Activated CD4-positive, alpha-beta memory T cell treated with anti-CD3 and anti-CD28 coated beads for 36 hours (primary cell): ENCODE measurements at places on chromosomes 1 and 21. TPM values are rescaled to one million over a fixed set of nuclear protein-coding genes. Genes with fewer than 3 reads are reported as not detected.

DNA sequence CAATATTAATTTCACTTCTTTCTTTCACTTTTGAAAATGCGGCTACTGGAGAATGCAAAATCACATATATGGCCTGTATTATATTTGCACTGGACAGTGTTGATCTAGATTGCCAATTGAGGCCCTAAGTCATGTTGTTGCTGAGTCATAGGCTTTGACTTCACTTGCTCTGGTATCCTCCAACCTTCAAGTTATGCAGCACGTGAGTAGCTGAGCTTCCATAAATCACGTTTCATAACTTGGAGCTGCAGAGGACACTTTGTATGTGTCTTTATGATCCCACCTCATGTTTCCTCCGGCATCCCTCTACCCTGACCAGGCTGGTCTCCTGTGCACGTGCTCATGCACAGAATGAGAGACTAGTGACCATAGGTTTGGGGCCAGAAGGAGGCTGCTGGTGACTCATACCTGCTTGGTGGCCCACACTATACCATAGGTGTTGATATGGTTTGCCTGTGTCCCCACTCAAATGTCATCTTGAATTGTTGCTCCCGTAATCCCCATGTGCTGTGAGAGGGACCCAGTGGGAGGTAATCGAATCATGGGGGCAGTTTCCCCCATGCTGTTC lies 103.0 kb upstream of the TSPAN2 start:
- no peak overlapping the region for H3K27ac ChIP-seq
- DNase-seq = no peak
- H3K36me3 ChIP-seq = no peaks in the 10 kb centered on the region
- no peak overlapping the region for H3K4me3 ChIP-seq
- no peaks in the 10 kb centered on the region for H3K4me1 ChIP-seq

GRCh38 chr21:26597981-26598380 lies 24.9 kb upstream of the CYYR1 start:
- no peak overlapping the region for H3K4me3 ChIP-seq
- H3K27ac ChIP-seq = no peak overlapping the region
- no peaks in the 10 kb centered on the region for H3K27me3 ChIP-seq
- H3K36me3 ChIP-seq = no peaks in the 10 kb centered on the region
- no peak for DNase-seq

DNA sequence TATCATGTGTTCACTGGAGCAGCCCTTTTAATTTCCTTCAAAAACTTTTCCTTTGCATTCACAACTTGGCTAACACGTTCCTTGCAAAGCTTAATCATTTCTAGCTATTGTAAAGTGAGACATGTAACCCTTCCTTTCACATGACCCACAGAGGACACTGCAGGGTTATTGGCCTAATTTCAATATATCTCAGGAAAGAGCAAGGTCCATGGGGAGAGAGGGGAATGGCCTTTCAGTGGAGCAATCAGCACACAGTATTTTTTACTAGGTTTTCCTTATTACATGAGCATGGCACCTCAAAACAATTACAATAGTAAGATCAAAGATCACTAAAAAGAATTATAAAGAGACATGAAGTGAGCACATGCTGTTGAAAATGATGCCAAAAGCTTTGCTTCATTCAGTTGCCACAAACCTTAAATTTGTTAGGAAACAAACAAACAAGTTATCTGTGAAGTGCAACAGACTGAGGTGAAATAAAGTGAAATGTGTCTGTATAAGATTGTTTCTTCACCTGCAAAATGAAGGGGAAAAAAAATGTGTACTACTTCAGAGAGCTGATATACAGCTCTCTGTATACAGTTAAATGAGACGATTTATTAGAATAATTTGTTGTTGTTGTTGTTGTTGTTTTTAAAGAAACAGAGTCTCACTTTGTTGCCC lies 61.5 kb downstream of the EIF4G3 start:
- peaks cover 2% of the 10 kb centered on the region for H3K36me3 ChIP-seq
- no peaks in the 10 kb centered on the region for H3K4me1 ChIP-seq
- no peak for DNase-seq
- no peak overlapping the region for H3K27ac ChIP-seq
- H3K4me3 ChIP-seq = no peak overlapping the region
- no peaks in the 10 kb centered on the region for H3K27me3 ChIP-seq

DNA sequence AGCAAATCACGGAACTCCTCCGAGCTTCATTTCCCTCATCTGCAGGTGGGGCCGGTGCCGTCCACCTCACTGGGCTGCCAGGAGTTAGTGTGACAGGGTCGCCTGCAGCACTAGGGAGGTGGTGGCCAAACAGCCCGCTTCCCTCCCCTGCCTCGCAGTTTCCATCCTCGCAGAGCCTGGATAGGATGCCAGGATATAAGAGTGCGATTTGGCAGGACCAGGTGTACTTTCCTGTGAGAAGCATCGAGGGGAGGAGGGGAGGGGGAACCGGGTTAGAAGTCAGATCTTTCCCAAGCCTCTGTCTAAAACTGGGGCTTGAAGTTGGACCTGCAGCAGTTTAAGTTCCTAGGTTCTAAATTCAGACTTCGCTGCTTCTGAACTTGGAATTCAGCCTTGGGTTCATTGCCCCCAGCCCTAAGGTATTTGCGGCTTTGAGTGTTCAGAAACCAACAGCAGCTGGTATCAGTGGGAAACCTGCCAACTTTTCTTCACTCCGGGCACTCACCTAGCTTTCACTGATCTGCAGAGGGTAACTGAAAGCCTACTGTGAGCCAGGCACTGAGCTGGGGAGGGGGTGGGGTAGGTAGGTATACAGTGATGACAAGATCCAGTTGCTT lies 1.7 kb upstream of the JUN start:
- H3K27me3 ChIP-seq = peaks cover 1% of the 10 kb centered on the region
- H3K27ac ChIP-seq = peak overlapping the region; percentile 94
- peak overlapping the region; percentile 87 for H3K4me3 ChIP-seq
- H3K36me3 ChIP-seq = peaks cover 15% of the 10 kb centered on the region
- H3K4me1 ChIP-seq = peaks cover 17% of the 10 kb centered on the region

GRCh38 chr1:76136894-76137293 lies 62.3 kb downstream of the ST6GALNAC3 start:
- no peak overlapping the region for H3K4me3 ChIP-seq
- H3K36me3 ChIP-seq = no peaks in the 10 kb centered on the region
- H3K4me1 ChIP-seq = no peaks in the 10 kb centered on the region
- H3K27ac ChIP-seq = no peak overlapping the region

DNA sequence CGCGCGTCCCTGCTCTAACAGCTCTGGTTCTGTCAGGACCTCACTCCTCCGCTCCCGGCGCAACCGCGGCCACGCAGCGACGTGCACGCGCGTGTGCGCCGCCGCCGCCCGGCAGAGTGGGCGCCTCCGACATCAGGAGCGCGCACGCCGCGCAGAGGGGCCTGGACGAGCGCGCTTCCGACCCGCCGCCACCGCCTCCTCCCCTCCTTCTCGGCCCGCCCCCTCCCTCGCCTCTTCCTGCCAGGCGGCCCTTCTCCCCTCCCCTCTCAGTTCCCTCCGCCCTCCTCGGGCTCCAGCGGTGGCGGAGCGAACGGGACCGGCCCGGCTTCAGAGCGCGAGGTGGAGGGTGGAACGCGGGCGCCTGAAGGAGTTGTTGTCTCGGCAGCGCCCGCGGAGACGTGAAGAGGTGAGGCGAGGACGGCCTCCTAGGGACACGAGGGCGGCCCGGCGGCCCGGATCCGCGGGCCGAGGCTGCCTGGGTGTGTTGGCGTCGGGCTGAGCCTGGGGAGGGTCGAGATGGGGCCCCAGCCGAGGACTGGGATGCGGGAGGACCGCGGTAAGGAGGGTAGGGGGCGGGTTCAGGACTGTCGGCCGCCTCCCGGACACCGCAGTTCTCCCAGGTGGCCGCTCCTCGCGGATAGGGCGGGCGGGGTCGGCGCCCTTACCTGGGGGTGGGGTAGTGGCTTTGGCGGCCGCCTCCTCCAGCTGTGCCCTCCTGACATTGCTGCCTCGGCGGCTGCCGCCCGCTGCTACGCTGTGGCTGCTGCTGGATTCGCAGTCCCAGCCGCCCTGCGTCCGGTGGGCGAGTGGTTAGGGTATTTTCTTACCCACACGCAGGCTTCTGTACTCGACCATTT lies at the start of gene RABGAP1L:
Gene RABGAP1L, plus strand, starts transcription at position 269 of the 857 bp plus-strand sequence.
- H3K4me1 ChIP-seq = peaks cover 60% of the 10 kb centered on the region
- H3K27me3 ChIP-seq = no peaks in the 10 kb centered on the region
- peak; percentile 95 for DNase-seq
- peaks cover 10% of the 10 kb centered on the region for H3K36me3 ChIP-seq

DNA sequence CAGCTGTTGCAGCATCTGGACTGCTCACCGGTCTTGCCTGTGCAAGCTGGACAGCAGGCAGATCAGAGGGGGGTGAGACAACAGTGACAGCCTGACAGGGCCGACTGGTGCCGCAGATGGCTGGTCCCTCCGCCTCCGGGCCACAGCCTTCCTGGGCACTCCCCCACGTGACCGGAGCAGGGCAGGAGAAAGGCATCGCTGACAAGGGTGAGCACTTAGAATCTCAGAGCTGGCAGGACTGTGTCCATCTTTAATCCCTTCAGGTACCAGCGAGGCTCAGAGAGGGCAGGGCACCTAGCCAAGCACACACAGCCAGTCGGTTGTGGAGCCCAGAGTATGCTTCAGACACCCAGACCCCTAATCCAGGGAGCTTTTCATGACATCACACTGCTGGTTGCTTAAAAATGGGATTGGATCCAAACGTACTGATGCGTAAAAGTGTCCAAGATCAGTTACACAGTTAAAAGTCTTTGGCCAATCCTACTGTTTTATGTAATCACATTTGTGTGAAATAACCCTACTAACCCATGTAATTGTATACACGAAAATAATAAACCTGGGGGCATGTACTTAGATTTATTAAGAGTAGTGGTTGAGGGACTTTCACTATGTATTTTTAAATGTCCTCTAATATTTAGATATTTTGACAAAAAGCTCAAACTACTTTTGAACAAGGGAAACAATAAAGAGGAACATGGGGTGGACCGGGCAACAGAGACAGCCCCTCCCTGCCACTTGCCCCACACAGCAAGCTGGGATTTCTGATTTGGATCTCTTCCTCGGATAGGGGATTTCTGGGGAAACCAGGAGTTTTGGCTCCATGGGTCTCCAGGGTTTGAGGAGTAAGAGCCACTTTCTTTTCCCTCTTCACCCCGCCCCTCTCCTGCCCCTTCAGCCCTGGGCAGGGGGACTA lies 758 bp upstream of the CNTN2 start:
- H3K4me1 ChIP-seq = no peaks in the 10 kb centered on the region
- H3K27me3 ChIP-seq = peaks cover 35% of the 10 kb centered on the region
- DNase-seq = no peak
- H3K36me3 ChIP-seq = no peaks in the 10 kb centered on the region

Gene SPRR2E
- not detected for total RNA-seq

- peaks cover 5% of the 10 kb centered on the region for H3K36me3 ChIP-seq
- H3K4me1 ChIP-seq = no peaks in the 10 kb centered on the region
- no peak overlapping the region for H3K4me3 ChIP-seq
- no peak for DNase-seq
- H3K27ac ChIP-seq = no peak overlapping the region
Observed at GRCh38 chr1:243930822-243931671, 81.0 kb upstream of the AKT3 start.

- no peaks in the 10 kb centered on the region for H3K27me3 ChIP-seq
- H3K4me1 ChIP-seq = peaks cover 12% of the 10 kb centered on the region
- H3K36me3 ChIP-seq = peaks cover 41% of the 10 kb centered on the region
- H3K27ac ChIP-seq = no peak overlapping the region
- no peak overlapping the region for H3K4me3 ChIP-seq
- no peak for DNase-seq
Observed at GRCh38 chr21:42864286-42864685, 15.1 kb downstream of the WDR4 start.

Gene NDUFV3
- total RNA-seq = 16.1 TPM

GRCh38 chr1:66752000-66752592 lies at the start of gene DYNLT5:
DYNLT5 (plus strand) TSS chr1:66752459; CDS start chr1:66754659, 2,200 bp downstream.
- no peaks in the 10 kb centered on the region for H3K36me3 ChIP-seq
- H3K4me3 ChIP-seq = peak within 1 kb of the TSS; percentile 53
- peaks cover 42% of the 10 kb centered on the region for H3K27me3 ChIP-seq
- peaks cover 9% of the 10 kb centered on the region for H3K4me1 ChIP-seq
- no peak for DNase-seq

- H3K27me3 ChIP-seq = no peaks in the 10 kb centered on the region
- no peaks in the 10 kb centered on the region for H3K36me3 ChIP-seq
- peak overlapping the region; percentile 86 for H3K4me3 ChIP-seq
- H3K27ac ChIP-seq = no peak overlapping the region
- DNase-seq = no peak
- no peaks in the 10 kb centered on the region for H3K4me1 ChIP-seq
Observed at GRCh38 chr1:201113451-201114244, 1.4 kb upstream of the CACNA1S start.

DNA sequence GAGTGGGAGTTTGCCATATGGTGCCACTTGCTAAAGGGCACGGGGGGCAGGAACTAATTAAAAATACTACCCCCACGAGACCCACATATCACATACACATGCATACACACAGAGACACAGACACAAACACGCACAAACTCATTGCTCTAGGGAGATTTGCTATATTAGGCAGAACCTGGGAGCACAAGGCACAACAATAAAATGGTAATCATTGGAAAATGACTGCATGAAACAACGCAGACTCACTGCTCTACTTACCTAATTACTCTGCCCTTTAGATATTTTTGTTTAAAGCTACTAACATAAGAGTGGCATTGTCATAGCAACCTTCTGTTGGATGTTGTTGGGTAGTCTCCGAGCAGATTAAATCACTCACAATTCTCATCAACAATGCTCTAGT lies 20.3 kb upstream of the RGS4 start:
- H3K36me3 ChIP-seq = no peaks in the 10 kb centered on the region
- H3K27me3 ChIP-seq = peaks cover 17% of the 10 kb centered on the region
- no peak overlapping the region for H3K4me3 ChIP-seq
- no peak for DNase-seq

- H3K27ac ChIP-seq = no peak overlapping the region
- H3K27me3 ChIP-seq = peaks cover 11% of the 10 kb centered on the region
- H3K4me3 ChIP-seq = no peak overlapping the region
- H3K4me1 ChIP-seq = no peaks in the 10 kb centered on the region
- DNase-seq = no peak
Observed at GRCh38 chr1:203204756-203205155, 18.3 kb upstream of the CHI3L1 start.

GRCh38 chr1:11335417-11336056 lies 62.5 kb downstream of the UBIAD1 start:
- peaks cover 5% of the 10 kb centered on the region for H3K4me1 ChIP-seq
- H3K4me3 ChIP-seq = no peak overlapping the region
- no peak overlapping the region for H3K27ac ChIP-seq

Gene OR2M4
- total RNA-seq = not detected

DNA sequence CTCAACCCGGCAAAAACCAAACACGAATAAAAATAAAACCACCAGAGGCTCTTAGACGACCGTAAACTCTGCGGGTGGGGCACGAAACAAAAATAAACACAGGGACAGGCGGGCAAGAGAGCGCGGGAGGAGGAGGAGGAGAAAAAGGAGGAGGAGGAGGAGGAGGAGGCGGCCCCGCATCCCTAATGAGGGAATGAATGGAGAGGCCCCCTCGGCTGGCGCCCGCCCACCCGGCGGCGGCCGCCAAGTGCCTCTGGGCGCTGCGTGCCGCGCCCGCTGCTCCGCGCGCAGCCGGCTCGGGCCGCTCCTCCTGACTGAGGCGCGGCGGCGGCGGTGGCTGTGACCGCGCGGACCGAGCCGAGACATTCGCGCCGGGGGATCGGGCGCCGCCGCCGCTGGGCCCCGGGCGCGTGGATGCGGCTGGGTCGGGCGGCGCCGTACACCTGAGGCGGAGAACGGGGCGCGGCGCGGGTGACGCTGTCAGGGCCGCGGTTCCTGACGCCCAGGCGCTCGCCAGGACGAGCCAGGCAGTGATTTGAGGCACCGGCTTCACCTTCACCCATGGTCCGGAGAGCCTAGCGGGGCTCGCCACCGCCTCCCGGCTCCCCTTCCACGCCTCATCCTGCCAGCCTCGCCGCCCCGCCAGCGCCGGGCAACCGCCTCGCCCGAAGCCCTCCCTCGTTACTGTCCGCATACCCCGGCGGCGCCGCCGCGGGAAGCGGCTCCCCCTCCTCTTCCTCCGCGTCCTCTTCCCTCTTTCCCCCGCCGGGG lies at the start of gene MARK1:
Gene MARK1, plus strand, starts transcription at position 229 of the 771 bp plus-strand sequence. CDS start 687 bp downstream, outside the sequence.
- H3K27ac ChIP-seq = no peak within 1 kb of the TSS
- H3K4me1 ChIP-seq = peaks cover 11% of the 10 kb centered on the region
- H3K27me3 ChIP-seq = peaks cover 55% of the 10 kb centered on the region
- H3K36me3 ChIP-seq = peaks cover 4% of the 10 kb centered on the region
- peak; percentile 20 for DNase-seq
